ENCODE measurements at places on chromosomes 5 and 9.

DNA sequence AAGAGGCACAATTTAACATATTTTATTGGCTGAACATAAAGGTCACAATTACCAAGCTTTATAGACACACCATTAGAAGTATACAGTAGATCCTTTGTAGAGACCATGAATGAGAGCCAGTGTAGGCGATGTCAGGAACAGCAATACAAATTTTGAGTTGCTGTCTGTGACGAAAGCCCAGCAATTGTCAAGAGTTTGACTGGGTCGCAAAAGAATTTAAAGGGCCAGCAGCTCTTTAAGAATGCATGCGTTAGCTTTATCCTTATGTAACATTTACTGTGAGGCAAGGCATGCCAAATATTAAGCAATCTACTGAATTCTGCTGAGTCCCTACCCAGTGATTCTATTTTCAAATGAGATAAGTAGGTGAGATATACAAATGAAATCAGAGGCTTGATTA lies 236.9 kb downstream of the ARRDC3 start:
- DNase-seq = no peak

GRCh38 chr9:68897577-68898145 lies 116.3 kb downstream of the PRKACG start:
- DNase-seq = peak; percentile 72

- peak; percentile 58 for DNase-seq
These were observed 635.4 kb downstream of the IRX1 start for GRCh38 chr5:4230786-4231641.

DNA sequence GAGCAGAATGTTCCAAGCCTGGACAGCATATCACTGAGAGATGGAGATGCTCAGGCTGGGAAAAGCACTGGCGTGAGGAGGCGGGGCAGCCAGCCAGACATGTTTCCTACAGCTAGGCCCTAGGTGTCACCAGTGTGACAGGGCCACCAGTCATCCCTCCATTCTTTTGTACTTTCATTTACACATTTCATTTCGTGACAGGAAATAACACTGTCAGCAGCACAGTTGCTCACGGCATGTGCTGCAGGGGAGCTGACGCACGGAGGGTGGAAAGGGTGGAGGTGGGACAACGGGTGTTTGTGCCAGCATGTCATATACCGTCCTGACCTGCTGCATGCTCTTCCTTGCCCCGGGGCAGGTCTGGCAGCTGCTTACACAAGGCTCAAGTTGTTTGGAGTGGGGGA lies 14.8 kb upstream of the CEMIP2 start:
- DNase-seq = no peak

GRCh38 chr5:56774957-56775356 lies 40.4 kb upstream of the MAP3K1 start:
- no peak for DNase-seq

DNA sequence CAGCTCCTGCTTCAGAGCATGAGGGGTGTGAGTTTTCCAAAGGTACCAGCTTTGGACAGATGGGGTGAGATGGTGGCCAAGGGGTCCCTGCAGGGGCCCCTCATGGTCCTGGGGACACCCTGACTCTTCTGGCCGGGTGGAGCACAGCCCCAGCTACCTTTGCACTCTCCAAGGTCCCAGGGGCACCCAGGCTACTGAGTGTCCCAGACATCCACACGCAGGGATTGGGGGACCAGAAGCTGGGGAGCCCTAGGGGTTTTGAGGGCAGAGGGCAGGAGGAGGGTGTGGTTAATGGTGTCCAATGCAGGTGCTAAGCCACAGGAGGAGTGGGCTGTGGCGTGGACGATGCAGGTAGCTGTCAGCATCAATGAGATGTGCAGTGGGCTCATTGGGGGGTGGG lies 16.0 kb upstream of the CLPTM1L start:
- no peak for DNase-seq

DNA sequence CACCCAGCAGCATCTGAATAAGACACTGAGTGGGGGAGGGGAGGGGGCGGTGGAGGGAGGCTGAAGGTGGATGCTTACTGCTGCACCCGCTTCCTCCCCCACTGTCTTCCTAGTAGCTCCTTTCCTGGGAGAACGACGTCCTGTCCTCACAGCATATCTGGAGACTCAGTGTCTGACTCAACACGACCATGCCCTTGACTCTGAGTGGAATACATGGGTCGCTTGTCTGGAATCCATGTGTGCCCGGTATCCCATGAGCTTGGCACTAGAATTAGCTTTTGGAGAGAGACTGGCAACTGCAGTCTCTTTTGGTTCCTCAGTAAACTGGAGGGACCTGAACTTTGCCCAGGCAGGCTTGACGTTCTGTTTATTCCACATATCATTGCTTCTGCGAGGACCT lies 125.4 kb upstream of the FAM120A start:
- DNase-seq = no peak

DNA sequence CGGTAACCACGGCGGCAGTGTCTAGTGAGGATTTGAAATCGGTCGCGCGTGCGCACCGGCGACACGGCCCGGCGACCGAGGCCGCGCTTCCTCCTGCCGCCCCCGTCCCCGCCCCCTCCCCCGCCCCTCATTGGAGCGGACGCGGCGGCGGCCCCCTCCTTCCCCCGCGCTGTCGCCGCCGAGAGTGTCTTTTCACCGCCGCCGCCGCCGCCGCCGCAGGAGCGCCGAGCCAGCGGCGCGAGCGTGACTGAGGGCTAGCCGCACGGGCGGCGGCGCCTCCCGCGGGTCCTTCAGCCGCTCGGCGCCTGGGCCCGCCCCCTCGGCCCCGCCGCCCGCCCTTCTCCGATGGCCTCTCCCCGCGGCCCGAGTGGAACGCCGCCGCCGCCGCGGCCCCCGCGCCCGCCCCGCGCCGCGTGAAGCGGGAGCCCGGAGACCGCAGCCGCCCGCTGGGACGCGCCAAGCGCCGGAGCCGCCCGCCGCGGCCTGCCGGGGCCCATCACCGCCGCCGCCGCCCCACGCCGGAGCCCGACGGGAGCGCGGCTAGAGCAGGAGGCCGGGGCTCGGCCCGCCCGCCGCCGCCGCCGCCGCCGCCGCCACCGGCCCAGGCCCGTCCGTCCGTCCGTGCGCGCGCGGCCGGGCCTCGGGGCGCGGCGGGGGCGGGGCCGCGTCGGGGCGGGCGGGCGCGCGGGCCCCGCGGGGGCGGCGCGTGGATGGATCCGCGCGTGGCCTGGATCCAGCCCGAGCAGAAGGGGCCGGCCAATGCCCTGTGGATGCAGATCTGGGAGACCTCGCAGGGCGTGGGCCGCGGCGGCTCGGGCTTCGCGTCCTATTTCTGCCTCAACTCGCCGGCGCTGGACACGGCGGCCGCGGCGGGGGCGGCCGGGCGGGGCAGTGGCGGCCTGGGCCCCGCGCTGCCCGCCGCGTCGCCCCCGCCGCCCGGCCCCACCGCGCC lies at the start of gene TENT4A:
TSS of gene TENT4A (plus strand) at position 159 of the 952 bp plus-strand sequence. CDS start at position 711, 552 bp downstream.
- no peak for DNase-seq
